Ammon's horn (tissue), 1 donor: ENCODE measurements at places on chromosomes 12 and 14.
A peak's percentile ranks its signal among the peaks of the same experiment; 100 is the strongest.

DNA sequence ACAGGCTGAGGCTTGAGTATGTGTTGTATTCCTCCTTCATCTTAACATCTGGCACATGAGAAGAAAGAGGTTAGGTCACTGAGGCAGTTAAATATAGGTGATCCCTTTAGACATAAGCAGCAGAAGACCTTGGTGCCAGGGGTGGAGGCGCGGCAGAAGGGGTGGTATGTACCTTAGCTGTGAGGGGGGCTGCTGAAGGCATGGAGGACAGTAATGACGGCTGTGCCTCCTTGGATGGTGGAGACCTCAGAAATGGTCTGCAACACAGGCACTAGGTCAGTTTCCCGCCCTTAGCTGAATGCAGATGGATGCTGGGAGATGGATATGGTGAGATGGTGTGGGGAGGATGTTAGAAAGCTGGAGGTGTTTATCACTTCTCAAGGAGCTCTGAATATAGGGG, 1.5 kb upstream of the PNMA1 start:
- no peak for DNase-seq

- peak; percentile 91 for DNase-seq
These were observed 29.1 kb downstream of the NFYB start for GRCh38 chr12:104108755-104109445.

GRCh38 chr14:23481979-23482822, 12.7 kb downstream of the NGDN start:
- peak; percentile 51 for DNase-seq

- DNase-seq, result no peak
These were observed 29.6 kb downstream of the NAA30 start for GRCh38 chr14:57420033-57420432.

- no peak for DNase-seq
These were observed 34.0 kb upstream of the KCNK13 start for GRCh38 chr14:90027842-90028241.

- no peak for DNase-seq
These were observed 976 bp downstream of the PEX5 start for GRCh38 chr12:7190268-7191055.

DNA sequence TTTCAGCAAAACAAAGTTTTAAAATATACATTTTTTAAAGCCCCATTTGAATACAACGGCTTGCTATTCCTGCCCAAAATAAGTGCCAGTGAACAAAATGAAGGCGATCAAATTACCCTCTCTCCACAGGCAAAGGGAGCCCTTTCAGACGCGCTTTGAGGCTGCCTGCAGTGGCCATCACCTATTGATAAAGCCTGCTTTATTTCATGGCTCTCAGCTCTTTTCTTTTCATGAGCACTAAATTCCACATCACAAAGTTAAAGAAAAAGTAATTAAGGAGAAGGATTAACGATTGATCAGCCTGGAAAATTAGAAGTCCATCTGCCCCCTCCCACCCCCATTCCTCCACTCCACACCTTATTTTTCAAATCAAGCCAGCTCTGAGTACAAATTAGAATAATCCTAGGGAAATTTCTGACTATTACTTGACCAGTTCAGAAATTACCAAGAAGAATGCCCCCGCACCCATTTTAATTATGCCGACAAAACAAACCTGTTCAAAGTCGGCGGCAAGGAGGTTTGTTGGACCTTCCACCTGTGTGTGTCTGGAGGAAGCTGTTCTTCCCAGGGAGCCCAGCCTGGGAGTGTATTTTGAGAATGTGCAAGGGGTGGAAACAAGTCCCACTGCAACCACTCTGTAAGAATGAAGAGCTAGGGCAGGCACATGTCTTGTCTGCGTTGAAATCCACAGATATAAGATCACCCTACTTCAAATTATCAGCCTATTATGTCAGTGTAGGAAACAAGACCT, 64.2 kb upstream of the RIC8B start:
- DNase-seq, result no peak

DNA sequence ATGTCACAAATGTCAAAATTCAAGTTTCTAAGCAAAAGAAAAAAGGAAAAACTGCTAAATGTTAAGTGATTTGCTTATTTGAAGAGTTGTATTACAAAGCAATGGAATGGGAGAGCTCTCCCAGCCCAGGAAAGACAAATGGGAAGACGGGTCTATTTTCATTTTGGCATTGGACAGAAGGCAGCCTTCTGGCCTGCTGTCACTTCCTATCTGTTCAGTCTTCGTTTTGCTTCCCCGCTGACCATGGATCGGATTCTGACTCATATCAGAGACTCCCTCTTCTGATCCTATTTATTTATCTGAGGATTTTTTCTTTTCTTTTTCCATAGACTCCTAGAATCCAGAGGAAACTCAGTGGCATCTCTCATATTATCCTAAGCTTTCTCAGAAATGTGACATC, 634.9 kb downstream of the DIO2 start:
- no peak for DNase-seq

GRCh38 chr14:34359420-34360117, 102.5 kb downstream of the SPTSSA start:
- DNase-seq, result no peak

DNA sequence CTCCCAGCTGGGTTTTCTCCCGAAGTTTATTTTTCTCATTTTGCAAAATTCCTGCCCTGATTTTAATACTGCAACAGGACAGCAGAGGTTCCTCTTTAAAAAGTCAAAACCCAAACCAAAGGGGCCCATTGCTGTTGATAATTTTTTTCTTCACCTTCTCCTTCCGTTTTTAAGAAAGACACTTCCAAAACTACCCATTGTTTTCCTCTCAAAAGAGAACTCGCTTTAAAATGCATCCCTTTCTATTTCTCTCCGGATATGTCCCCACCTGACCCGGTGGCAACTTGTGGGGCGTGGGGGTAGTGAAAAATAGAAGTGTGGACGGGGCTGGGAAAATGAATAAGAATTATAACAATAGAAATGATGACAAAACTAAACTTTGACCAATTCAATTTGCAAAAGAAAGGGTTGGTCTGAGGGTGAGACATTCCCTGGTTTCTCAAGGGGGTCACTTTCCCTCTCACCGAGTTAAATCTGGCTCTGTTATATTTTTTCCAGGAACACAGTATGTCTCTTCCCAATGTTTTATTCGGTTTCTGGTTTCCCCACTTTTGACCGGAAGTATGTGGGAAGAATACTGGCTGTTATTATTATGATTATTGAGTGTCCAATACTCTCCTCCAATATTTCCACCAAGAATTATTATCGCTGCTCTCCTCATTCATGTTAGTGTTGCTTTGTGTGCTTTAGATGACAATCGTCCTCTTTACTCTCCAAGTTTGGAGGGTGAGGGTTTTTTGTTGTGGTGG, 4.1 kb upstream of the TBX5 start:
- DNase-seq, result no peak

DNA sequence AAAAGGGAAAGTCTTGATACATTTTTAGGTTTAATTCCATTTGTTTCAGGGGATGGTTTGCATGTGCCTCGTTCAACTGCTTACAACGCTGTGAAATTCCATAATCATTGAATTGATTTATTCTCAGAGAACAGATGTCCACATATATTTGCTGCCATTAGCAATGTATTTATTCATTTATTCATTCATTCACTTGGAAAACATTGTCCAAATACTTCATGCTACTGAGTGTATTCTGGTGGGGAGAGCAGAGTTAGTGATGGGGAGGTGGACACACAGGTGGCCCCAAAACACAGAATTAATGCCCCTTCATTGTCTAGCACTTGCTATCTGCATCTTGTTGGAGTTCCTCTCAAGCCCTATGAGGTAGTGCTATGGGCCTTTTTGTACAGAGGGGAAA, 141.2 kb upstream of the PARP11 start:
- no peak for DNase-seq

DNA sequence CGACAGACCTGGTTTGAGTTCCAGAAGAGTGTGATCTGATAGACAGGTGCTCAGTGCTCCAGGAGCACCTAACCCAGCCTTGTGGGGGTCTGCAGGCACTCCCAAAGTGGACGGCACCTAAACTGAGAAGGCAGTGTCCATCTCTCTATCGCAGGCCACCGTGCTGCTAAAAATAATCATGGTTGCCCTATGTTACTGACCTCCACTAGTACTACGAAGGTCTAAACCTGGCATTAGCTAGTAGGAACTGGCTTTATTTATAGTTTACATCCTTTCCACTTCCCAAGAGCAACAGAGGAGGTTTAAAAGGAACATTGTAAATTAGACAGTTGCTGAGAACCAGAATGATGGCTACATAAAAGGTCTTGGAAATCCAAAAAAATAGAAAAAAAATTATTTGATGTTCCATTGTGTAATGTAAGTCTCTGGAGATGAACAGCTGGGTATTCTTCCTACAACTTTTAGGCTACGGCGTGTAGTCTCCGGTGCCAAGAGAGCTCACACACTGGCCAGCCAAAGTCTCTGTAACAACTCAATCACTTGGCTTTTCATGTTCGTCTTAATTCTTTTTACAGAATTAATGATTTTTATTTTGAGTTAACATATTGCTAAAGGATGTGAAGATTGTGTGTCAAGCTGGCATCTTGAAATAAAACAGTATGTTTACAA, 27.3 kb downstream of the PPFIBP1 start:
- DNase-seq, result no peak

DNA sequence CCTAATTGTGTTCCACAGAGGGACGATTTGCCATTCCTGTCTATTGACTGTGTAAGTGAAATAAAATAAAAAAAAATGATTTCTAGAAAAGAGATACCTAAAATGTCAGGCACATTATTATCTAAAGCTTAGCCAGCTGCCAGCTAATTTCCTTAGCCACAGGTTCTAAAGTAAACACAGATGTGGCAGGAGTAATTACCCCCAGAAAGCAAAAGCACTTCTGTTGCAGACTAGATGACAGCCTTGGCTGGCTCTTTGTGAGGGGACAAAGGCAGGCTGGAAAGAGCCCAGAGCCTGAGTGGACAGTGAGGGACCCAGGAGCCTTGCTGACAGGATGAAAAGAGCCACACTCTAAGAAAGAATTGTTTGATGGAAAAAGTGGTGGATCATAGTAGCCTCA, 418.1 kb downstream of the LRIG3 start:
- DNase-seq, result peak; percentile 18

DNA sequence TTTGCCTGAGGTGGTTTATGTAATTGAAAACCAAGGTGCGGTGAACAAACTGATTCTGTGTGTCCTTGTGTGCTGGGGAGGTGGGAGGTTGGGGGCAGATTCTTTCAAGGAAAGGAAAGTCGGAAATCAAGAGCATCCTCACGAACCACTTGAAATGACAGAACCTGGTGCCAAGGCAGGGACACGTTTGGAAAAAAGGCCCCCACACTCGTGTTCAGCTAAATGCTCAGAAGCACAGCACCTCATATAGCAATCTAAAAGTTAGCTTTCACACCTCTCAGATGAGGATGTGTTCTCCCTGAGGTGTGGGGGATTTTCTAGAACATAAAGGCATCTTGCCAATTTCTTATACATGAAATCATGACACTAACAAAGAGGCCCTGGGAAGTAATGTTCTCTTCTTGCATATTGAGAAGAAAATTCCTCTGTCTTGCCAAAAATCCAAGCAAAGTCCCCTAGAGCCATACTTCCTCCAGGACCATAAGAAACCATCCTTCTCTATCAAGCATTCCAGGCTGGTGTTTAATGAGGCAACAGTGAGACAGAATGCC, 119.6 kb downstream of the PLXNC1 start:
- DNase-seq, result no peak

DNA sequence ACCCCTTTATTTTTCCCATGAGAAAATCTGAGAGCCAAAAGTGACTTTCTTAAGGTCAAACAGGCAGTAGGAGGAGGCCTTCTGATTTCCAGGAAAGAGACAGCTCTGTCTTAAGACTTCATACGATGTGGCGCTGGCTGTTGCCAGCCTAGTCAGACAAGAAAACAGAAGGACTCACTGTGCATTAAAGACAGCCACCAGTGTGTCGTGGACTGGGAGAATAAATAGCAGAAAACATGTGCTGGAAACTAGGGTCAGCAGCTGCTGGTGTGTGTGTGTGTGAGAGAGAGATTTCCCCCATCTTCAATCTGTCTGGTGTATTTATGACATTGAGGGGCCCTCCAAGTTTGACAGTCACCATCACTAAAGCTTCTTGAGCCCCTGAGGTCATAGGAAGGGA, 708.6 kb upstream of the TMEM132C start:
- no peak for DNase-seq

GRCh38 chr14:59038746-59039145, 149.7 kb upstream of the DAAM1 start:
- DNase-seq, result no peak

GRCh38 chr12:64610079-64610659, at the start of gene RASSF3:
RASSF3 (plus strand) TSS chr12:64610495; CDS start chr12:64610633, 138 bp downstream.
- peak; percentile 51 for DNase-seq

- DNase-seq, result no peak
These were observed 52.7 kb downstream of the TBX3 start for GRCh38 chr12:114631242-114631641.

DNA sequence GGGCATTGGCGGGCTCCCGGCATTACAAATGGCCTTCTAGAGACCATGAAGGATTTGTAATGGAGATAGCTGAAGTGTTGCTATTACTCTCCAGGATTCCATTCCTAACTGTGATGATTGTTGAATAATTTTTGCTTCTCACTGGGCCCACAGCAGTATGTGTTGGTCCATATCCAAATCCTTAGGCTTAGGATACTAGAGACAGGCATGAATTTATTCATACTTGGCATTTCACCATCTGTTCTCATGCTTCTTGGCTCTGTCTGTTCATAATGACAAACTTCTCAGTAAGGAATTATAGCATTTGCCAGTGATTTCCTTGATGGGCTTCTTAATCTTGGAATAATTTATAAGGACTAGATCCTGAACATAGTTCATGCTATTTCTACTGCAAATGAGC, 832.9 kb downstream of the C12orf50 start:
- no peak for DNase-seq

DNA sequence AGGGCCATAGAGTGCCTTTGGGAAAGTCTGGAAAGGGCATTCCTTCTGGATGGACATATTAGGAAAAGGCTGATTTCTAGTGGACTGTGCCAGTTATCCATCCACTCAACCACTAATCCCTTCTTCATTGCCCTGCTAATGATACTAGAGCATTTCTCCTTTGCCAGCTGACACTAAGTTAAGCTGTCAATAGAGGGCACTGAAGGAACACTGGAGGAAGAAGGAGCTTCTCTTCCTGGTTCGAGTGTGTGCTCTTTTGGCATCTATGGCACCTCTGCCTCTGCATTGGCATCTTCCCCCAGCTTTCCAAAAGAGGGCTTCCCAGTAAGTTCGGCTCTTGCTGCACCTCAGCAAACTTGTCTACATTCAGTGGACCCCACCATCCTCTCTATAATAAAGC, 165.4 kb downstream of the DERA start:
- peak; percentile 35 for DNase-seq

- no peak for DNase-seq
These were observed 18.6 kb downstream of the GSTZ1 start for GRCh38 chr14:77339407-77339806.

GRCh38 chr12:68227356-68227755, 1.7 kb upstream of the IL26 start:
- DNase-seq, result no peak

DNA sequence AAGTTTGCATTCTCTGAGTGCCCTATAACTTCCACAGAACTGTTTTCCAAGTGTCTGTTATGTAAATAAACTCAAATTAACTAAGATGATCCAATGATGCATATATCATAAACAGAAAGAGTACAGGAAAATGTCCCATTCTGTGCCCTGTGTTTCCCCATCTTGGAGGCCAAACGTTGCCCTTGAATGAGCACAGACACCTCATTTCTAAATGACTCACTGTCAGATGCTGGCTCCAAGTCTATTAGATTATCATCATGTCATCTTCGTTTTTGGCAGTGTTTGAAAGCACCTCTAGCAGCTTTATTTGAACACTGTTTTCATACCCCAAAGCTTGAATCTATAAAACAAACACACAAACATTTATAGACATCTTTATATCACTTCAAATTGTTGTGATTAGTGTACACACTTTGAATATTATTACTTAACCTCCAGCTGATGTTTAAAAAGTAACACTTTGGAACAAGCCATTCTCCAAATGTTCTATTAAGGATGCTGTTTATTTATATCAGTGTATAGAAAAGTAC, 424.2 kb downstream of the NOVA1 start:
- DNase-seq, result no peak
